ENCODE measurements at places on chromosomes 11 and 22. TPM values are rescaled to one million over a fixed set of nuclear protein-coding genes. Genes with fewer than 3 reads are reported as not detected.

DNA sequence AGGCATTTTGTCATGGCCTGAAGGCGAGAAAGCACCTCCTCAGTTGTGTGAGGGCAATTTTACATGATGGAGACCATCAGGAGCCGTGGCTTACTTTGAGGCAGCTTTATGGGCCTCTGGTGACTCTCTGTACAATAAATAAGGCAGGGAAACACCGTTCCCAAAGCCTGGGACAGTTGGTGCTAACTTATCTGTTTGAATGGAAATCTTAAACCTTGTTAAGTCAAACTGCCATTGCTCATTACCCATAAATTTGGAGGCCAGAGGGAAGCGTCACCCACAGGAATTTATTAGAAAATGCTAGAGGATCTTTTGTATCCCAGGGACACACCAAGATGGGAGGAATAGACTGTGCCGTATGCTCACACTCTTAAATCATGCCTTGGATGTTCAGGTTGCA lies 1156.9 kb downstream of the BRD1 start:
- no peak for DNase-seq
- H3K4me3 ChIP-seq: no peak overlapping the region
- H3K4me1 ChIP-seq: no peaks in the 10 kb centered on the region
- no peaks in the 10 kb centered on the region for H3K27me3 ChIP-seq
- H3K27ac ChIP-seq: no peak overlapping the region
- no peaks in the 10 kb centered on the region for H3K36me3 ChIP-seq

- H3K4me3 ChIP-seq: no peak overlapping the region
- no peaks in the 10 kb centered on the region for H3K36me3 ChIP-seq
- peaks cover 11% of the 10 kb centered on the region for H3K27me3 ChIP-seq
- H3K4me1 ChIP-seq: no peaks in the 10 kb centered on the region
- H3K27ac ChIP-seq: no peak overlapping the region
- DNase-seq: no peak
Measured at GRCh38 chr22:39983346-39983745, 11.4 kb upstream of the FAM83F start.

The PRG3 gene
- total RNA-seq: not detected

The HBB gene
- total RNA-seq: not detected

DNA sequence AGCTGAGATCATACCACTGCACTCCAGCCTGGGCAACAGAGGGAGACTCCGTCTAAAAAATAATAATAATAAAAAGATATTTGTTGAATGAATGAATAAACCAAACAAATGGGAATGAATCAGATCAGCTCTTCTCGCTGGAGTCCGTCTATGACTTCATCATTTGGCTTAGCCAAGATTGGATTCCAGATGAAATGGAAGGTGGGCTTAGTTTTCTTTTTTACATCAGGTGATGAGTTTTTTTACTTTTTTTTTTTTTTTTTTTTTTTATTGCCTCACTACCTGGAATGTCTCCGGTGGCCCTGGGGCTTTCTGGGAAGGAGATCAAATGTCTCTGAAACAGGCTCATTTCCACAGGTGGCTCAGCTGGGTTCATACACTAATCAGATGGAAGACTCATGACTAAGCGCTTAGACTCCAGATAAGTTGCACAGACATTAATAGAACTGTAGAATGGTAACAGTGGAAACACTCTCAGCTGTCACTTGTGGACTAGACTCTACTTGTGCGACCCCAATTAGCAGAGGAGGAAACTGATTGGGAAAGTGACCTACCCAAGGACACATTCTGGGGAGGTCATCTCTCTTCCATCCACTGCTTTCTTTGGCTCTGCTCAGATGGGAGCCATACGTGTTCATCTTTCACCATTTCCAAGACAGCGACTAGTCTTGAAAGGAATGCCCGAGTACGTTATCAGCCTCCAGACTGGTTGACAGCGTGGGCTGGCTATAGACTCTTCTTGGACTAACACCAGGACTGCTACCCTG lies 20.5 kb upstream of the RBFOX2 start:
- H3K27ac ChIP-seq: peak overlapping the region; percentile 42
- no peaks in the 10 kb centered on the region for H3K36me3 ChIP-seq
- peak; percentile 79 for DNase-seq
- H3K4me1 ChIP-seq: peaks cover 15% of the 10 kb centered on the region

DNA sequence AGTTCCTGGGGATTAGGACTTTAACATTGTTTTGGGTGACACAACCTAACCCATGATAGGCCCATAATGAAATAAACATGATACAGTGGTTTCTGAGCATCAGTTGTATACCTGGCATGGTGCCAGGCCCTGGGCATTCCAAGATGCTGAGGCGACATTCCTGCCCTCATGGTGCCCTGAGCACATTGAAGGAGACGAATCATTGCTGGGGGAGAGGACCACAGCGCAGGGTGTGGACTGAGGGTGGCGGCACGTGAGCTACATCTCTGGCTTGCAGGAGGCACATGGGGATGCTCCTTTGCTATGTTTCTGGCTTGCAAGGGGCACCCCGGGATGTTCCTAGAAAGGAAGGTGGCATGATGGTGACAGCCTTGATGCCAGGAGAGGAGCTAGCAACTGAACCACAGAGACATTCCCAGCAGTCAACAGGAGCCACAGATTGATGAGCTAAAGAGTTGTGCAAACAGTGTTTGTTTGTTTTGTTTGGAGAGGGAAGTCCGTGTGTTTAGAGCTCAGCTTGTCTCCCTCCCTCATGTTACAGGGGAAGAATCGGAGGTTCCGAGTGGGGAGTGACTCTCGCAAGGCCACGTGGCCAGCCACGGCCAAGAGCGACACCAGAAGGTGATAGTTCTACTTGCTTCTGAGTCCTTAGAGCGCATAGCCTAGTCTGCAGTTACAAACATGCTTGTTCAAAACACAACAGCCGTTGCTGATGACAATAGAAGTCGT lies 106.4 kb downstream of the MIAT start:
- peaks cover 12% of the 10 kb centered on the region for H3K4me1 ChIP-seq
- H3K4me3 ChIP-seq: no peak overlapping the region
- H3K36me3 ChIP-seq: no peaks in the 10 kb centered on the region
- no peak overlapping the region for H3K27ac ChIP-seq

DNA sequence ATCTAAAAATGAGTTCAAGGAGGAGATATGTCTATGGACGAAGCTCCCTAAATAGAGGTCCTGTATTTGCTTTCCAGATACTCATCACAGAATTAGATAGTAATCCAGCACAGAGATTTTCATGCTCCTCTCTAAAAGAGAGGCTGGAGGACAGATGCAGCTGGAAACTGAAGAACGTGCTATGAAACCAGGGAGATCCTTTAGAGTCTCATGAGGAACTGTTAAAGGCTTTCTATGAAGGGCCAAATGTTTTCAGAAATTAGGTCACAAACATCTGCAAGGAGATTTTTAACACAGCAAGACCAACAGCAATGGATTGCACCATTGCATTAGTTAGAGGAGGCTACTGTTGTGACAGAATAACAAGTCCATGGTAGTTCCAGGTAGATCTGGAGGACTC lies 95.6 kb upstream of the ARHGAP20 start:
- H3K27ac ChIP-seq: no peak overlapping the region
- H3K27me3 ChIP-seq: no peaks in the 10 kb centered on the region
- no peaks in the 10 kb centered on the region for H3K4me1 ChIP-seq

- H3K36me3 ChIP-seq: no peaks in the 10 kb centered on the region
- no peaks in the 10 kb centered on the region for H3K4me1 ChIP-seq
- no peak overlapping the region for H3K4me3 ChIP-seq
- H3K27ac ChIP-seq: no peak overlapping the region
Measured at GRCh38 chr11:17490938-17491337, 14.3 kb upstream of the ABCC8 start.

DNA sequence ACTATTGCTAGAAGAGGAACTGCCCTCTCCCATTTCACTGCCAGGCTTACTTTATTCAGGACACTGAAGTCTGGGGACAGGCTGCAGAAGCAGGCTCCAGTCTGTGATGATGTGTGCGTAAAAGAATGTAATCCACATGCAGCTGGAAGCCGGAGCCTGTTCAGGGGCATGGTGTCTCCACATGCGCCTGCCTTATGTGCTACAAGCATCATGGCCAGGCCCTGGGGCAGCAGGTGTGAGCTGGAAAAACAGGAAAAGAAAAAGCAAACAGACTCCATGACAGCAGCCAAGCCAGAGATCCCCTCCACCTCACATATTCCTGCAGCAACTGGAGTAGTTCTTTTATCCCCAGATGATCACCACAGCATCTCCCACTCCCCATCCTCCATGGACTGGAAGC lies 33.4 kb downstream of the ARFGAP2 start:
- H3K36me3 ChIP-seq: no peaks in the 10 kb centered on the region
- H3K27ac ChIP-seq: no peak overlapping the region
- no peak overlapping the region for H3K4me3 ChIP-seq
- DNase-seq: peak; percentile 79

- no peaks in the 10 kb centered on the region for H3K27me3 ChIP-seq
- H3K36me3 ChIP-seq: peaks cover 3% of the 10 kb centered on the region
- no peak for DNase-seq
- no peak overlapping the region for H3K27ac ChIP-seq
- H3K4me1 ChIP-seq: peaks cover 21% of the 10 kb centered on the region
- H3K4me3 ChIP-seq: peak overlapping the region; percentile 87
Measured at GRCh38 chr22:30398685-30399680, 2.2 kb downstream of the SEC14L2 start.

The TUT1 gene
- total RNA-seq: 18.3 TPM

DNA sequence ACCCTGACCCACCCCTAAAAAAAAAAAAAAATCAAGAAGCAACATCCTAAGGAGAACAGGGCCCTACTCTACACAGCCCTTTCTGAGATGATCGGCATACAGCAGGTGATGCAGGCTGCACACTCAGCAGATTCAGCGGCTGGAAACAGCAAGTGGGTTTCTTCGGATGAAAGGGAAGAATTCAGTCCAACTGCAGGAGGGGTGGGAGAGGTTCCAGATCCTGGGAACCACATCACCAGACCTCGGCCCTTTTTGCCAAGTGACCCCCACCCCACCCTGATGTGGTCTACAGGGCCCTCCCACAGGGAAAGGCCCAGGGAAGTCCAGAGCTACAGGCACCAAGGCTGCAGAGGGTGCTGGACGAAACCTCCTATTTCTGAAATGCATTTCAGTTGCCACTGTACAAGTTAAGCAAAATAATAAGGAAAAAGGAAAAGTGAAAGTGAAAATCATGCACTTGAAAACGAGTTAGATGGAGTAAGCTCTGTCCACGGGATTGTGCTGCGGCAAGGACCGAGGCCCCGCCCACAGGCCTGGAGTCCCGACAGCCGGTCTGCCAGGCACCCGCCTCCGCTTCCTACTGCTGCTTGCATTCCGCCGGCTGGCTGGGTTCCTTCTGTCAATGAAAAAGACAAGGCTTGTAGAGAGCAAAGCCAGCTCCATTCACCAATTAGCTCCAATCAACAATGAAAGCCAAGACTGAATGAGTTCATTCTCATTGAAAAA lies 16.0 kb upstream of the PHLDA2 start:
- peak; percentile 88 for DNase-seq
- no peaks in the 10 kb centered on the region for H3K27me3 ChIP-seq
- peaks cover 36% of the 10 kb centered on the region for H3K4me1 ChIP-seq
- no peak overlapping the region for H3K27ac ChIP-seq
- peaks cover 36% of the 10 kb centered on the region for H3K36me3 ChIP-seq
- peak overlapping the region; percentile 39 for H3K4me3 ChIP-seq

The NCAM1 gene
- total RNA-seq: 17.4 TPM

The KDM4E gene
- not detected for total RNA-seq

DNA sequence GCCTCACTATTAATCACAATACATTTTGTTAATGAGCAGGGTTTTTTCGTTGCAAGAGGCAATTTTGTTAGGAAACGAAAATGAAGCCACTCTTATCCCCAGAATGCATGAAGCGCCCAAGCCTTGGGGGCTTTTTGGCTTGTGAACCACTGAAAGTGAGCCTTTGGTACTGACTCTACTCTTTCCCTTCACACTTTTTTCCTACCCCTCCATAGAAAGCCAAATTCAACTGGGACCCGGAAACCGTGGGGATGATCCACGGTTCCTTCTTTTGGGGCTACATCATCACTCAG lies 4.8 kb downstream of the SLC17A6 start:
- no peaks in the 10 kb centered on the region for H3K4me1 ChIP-seq
- no peak overlapping the region for H3K27ac ChIP-seq
- peaks cover 63% of the 10 kb centered on the region for H3K27me3 ChIP-seq
- no peaks in the 10 kb centered on the region for H3K36me3 ChIP-seq

GRCh38 chr11:21612326-21612725 lies 580.6 kb upstream of the ANO5 start:
- H3K27me3 ChIP-seq: no peaks in the 10 kb centered on the region
- H3K4me1 ChIP-seq: no peaks in the 10 kb centered on the region
- no peak overlapping the region for H3K27ac ChIP-seq
- no peak for DNase-seq
- no peaks in the 10 kb centered on the region for H3K36me3 ChIP-seq

DNA sequence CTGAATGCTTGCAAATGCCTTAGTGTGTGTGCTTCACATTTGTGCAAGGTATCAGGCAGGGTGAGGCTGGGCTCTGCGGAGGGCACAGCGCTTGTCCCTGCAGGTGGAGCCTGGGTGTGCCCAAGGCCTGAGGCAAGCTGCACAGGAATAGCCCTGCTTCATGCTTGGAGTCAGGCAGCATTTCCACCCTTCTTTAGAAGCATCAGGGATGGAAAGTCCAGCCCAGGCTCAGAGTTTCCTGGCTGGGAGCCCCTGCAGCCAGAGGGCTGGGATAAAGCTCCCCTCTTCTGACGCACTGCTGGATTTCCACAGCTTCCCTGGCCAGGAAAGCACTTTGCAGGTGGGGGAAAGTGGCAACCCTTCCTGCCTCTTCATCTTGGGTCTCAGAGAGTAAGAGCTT lies 63.4 kb downstream of the GALNT18 start:
- no peak overlapping the region for H3K4me3 ChIP-seq
- H3K27ac ChIP-seq: no peak overlapping the region
- peaks cover 16% of the 10 kb centered on the region for H3K27me3 ChIP-seq
- H3K4me1 ChIP-seq: no peaks in the 10 kb centered on the region

The RTCB gene
- total RNA-seq: 93.1 TPM

DNA sequence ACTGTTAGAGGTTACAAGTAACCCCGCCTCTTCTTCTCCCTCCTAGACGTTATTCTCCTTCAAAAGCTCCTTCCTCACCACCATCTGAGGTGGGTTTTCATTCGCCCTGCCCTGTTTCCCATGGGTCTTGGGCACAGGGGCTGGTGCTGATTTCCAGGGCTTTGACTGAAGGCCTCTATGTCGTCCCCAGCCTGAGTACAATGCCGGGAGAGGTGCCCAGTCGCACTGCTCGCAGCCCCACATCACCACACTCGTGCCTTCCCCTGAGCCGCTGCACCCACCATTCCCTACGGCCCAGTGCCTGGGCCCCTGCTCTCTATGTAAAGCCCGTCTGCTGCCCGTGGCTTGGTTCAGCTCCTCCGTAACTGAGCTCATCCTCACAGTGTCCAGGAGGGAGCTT lies 169.8 kb downstream of the DSCAML1 start:
- H3K4me3 ChIP-seq: no peak overlapping the region
- no peak for DNase-seq
- H3K27ac ChIP-seq: no peak overlapping the region
- H3K36me3 ChIP-seq: no peaks in the 10 kb centered on the region

The TMA7B gene
- not detected for total RNA-seq

All from astrocyte (in vitro differentiated cells and primary cell).